Stimulated activated CD8-positive, alpha-beta memory T cell treated with anti-CD3 and anti-CD28 coated beads, Interleukin-4, amount 100 ng/mL, for 1 hour (primary cell): ENCODE measurements at places on chromosomes 3 and 15.

DNA sequence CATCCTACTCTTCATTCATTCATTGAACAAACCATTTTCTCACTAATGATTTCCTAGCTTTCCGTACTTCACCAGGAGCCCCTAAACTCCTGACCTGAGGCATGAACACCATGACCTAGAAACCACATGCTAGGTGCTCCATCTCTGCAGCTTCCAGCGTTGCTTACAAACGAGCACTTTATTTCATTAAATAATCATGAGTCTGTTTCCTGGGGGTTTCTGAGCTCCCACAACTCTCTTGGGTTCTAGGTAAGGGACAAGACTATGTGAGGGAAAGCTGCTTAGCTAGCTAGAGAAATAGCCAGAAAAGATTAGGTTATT, 1.3 kb downstream of the MAP2K1 start:
- no peak for DNase-seq

GRCh38 chr3:181701096-181701495, 10.6 kb upstream of the SOX2 start:
- DNase-seq = no peak

- no peak for DNase-seq
Measured at GRCh38 chr3:134879990-134880389, 84.9 kb downstream of the EPHB1 start.

DNA sequence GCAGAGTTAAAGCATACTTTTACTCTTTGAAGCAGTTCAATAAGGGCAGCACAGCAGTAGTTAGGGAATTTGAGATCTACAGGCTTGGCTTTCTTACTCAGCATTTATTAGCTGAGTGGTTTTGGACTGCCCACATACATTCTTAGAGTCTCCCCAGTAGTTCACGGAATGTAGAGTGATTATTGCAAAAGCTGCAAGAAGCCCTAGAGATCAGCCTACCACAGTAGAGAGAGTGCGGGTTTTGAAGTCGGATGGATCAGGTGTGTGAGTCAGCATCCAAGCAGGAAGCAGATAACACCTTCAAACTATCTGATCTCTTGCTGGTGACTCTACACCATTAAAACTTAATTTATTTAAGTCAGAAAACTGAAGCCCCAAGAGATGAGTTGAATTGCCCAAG, 171.9 kb downstream of the SYNPR start:
- DNase-seq = no peak

- no peak for DNase-seq
Measured at GRCh38 chr3:17645074-17645698, 97.2 kb downstream of the TBC1D5 start.

DNA sequence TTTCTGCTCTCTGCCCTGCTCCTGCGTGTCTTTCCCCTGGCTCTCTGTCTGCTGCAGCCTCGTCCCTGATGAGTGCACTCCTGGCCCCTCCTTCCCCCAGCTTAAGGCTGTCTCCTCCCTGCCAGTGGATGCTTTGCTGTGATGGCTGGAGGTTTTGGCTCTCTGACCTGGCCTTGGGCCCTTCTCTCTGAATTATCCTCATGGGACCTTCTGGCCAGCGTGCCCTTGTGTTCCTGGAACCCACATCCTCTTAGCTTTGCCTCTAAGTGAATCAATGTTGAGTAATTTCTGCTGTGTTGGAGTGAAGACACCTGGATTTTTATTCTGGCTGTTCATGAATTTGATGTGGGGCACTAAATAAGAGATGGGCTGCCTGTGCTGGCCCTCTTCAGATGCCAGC, 9.8 kb upstream of the TNFAIP8L3 start:
- DNase-seq = no peak

- no peak for DNase-seq
Measured at GRCh38 chr15:79884204-79884596, 12.6 kb downstream of the MTHFS start.

GRCh38 chr3:177150970-177151627, 46.2 kb downstream of the TBL1XR1 start:
- no peak for DNase-seq

- no peak for DNase-seq
Measured at GRCh38 chr15:45126535-45127158, 3.0 kb downstream of the DUOXA1 start.

DNA sequence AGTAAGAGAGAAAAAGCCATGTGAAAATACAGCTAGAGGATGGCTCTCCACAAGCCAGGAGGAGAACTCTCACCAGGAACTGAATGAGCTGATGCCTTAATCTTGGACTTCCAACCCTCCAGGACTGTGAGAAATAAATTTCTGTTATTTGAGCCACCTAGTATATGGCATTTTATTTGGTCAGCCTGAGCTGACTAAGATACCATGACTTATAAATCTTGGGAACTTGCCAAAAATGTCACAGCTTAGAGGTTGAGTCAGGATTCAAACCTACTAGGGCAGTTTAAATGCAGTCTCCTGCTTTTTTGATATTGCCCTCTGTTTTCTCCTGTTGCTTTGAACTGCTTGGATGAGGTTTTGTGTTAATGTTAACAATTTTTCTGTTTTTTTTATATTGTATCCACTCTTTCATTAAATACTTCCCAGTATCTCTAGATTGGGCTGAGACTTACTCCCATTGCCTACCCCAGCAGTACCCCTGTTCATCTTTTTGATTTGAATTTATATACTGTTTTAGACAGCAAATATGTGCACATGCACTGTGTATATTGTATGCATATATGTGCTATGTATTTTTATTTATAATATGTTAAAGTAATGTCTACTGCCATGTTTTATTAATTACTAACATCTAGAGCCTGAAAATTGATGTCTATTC, 1223.2 kb downstream of the OTOL1 start:
- no peak for DNase-seq

- no peak for DNase-seq
Measured at GRCh38 chr15:94230431-94230882, 904 bp upstream of the MCTP2 start.
